ENCODE measurements at places on chromosomes 11 and 22.
A peak's percentile ranks its signal among the peaks of the same experiment; 100 is the strongest.

- peak; percentile 8 for DNase-seq
Measured at GRCh38 chr22:48089601-48090331, 1327.3 kb downstream of the TBC1D22A start.

- DNase-seq = peak; percentile 17
Measured at GRCh38 chr11:23509023-23509422, 648.7 kb upstream of the CCDC179 start.

DNA sequence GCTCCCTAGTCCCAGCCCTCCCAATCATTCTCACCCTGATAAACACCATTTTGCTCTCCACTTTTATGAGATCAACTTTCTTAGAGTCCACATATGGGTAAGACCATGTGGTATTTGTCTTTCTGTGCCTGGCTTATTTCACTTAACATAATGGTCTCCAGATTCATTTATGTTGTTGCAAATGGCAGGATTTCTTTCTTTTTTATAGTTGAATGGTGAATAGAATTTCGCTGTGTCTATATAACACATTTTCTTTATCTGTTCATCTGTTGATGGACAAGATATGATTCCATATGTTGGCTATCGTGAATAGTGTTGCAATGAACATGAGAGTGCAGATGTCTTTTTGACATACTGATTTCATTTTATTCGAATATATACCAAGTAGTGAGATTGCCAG is 367.4 kb upstream of the ARHGAP42 start:
- DNase-seq = no peak

GRCh38 chr11:36744375-36745168 is 146.5 kb upstream of the RAG2 start:
- DNase-seq = peak; percentile 74

GRCh38 chr11:76661834-76662434 is 8.6 kb downstream of the LRRC32 start:
- no peak for DNase-seq

DNA sequence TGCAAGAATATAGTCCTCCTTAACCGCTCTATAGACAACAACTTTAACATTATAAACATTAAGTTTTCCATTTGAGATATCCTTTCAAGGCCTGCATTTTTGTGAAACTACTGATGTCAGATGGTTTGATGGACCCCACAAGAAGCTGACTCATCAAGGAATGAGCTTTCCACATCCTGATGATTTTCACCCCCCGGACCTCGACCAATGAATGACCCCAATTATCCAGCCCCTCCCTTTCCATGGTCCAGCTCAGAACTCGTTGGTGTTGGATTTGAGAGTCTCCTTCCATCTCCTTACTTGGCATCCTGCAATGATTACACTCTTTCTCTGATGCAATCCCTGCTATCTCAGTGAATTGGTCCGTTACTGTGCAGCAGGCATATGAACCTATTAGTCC is 31.8 kb upstream of the GUCY1A2 start:
- no peak for DNase-seq

All from adipocyte (in vitro differentiated cells).